MG63 (cell line): ENCODE measurements at places on chromosomes 3 and 15.

- no peak for DNase-seq
These were observed 66.6 kb upstream of the ARL8B start for GRCh38 chr3:5055357-5056110.

DNA sequence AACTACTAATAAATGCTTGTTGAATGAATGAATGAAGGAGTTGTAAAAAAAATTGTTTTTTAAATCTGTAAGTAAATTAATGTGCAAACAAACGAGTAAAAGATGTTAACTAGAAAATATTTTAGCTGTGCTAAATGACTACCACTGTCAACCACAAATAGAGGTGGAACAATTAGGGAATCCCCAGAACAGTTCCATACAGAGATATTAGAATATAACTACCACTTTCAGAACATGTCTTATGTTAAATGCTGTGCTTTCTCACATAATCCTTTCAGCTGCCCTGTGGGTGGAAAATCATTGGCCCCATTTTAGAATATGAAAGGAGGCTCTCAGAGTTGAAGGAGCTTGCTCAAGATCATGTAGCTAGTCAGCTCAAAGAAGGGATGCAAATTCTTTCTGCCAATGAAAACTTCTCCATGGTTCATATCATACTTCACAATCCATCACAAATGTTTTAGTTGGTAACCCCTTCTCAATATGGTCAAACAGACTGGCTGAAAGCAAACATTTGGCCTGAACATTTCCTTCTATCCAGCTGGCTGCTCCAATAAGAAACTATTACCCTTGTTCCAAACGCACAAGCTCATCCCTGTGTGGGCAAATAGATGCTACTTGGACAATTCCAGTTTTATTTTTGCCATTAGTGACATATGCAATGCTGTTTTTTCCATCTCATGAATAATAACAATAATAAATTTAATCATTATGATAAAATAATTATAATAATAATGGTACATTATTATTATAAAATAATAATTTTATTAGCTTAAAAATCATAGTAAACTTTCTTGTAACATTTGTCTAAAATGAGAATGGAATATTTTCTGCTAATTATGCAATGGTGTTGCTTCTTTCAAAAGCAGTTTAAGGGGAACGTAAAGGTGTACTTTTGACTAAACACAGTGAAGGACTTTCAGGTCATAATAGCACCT, 290.4 kb upstream of the STT3B start:
- no peak for DNase-seq

- peak; percentile 56 for DNase-seq
These were observed 125.0 kb downstream of the CHSY1 start for GRCh38 chr15:101126618-101127505.

- DNase-seq: no peak
These were observed 161.1 kb upstream of the UBE2E1 start for GRCh38 chr3:23644676-23645075.

DNA sequence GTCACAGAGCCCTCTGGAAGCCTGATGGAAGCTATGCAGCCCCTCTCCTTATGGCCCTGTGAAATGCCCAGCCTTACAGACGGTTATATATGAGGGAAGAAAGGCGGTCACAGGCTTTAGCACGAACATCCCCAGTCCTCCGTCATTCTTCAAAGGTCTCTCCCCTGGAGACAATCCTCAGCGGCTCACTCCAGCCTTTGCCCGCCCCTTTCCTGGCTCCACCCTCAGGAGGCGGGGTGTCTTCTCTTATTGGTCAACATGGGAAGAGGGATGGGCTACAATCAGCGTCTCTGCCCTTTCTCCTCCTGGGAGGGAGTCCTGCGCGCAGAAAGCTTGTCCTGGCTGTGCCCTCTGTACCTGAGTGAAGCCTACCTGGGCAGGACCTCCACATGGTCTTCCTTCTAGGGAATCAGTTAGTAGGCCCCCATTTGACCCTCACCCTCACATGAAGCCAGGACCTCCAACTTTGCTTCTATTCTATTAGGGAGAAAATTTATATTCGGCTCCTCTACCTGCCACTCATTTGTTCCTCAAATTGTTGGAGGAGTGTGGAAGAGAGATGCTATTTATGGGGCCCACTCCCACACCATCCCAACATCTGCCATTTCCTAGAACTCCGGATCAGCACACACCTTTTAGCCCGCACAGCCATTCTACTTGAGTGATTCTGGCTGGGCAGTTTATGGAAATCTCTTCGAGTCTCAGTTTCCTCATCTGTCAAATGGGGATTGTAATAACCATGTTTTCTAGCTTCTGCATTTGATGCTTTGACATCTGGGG, 112.9 kb upstream of the SLC6A11 start:
- no peak for DNase-seq

DNA sequence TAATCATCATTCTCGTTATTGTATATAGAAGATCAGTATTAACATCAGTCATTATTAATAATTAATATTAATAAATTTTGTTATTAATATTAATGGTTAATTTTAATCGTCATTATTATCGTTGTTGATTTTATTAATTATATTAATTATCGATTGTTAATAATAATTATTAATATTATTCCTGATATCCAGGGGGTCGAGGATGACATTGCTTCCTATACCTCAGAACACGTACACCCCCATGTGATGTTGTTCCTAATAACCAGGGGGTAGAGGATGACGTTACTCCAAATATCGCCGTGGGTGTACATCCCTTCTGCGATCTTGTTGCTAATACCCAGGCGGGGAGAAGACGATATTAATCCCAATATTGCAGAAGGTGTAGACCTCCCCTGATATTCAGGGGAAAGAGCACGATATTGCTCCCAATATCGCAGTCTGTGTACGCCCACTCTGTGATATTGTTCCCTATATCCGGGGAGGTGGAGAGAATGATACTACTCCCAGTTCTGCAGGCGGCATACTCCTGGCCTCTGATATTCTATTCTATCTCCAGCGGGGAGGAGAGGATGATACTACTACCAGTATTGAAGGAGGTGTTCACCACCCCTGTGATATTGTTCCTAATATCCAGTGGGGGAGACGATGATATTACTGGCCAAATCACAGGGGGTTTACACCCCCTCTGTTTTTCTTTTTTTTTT, 22.3 kb upstream of the BMF start:
- no peak for DNase-seq

DNA sequence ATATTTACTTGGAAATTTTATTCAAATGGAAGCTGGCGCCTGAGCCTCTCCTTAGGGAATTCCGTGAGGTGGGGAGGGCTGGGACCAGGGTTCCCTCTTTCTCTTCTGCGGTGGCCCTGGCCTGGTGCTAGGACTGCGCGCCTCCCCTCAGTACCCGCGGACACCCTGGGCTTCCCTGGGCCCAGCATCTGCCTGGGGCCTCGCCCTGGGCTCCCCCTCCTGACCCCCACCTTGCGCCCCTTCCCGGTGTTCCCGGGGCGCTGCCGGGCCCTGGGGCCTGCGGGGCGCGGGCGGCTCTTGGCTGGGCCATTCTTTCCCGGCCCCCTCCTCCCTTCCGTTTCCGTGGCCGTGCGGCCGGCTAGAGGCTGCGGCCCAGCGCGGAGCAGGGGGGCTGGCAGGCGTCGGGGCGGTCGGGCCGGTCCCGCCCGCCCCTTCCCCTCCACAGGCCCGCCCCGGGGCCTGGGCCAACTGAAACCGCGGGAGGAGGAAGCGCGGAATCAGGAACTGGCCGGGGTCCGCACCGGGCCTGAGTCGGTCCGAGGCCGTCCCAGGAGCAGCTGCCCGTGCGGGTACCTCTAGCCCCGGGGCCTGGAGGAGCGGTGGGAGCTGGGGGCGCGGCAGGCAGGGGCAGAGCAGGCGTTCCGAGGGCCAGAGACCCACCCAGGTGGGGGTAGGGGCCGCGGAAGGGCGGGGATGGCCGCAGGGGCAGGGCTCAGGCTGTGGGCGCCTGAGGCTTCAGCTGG, at the start of gene FES:
TSS of gene FES (plus strand) at position 529 of the 743 bp plus-strand sequence. CDS start 542 bp downstream, outside the sequence.
- peak; percentile 69 for DNase-seq

- DNase-seq: no peak
These were observed 904.8 kb downstream of the NAALADL2 start for GRCh38 chr3:175763948-175764347.

- no peak for DNase-seq
These were observed 83.4 kb upstream of the POU1F1 start for GRCh38 chr3:87359826-87360225.

DNA sequence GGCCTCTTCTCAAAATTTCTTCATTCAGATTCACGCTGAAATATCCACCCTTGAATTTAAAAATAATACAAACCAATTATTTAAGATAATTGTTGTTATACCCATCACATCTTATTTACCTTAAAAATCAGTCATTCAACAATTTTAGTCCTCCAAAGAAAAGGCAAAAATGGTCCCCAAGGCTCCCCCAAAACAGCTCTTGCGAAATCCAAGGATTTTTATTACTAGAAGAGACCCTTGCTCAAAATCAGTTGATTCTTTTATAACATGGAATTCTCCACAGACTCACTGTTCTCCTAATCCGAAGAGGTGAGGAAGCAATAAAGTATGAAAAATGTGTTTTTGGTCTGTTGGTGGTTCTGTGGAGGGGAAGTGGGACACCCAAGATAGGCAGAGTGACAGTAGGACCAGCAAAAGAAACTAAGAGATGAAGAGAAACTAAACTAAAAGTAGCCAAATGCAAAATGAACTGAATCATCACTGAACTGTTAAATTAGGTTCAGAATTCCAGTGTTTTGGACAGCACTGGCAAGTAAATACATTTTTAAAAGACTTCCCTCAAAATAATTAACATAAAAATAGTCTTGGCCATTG, 19.1 kb upstream of the PLCH1 start:
- no peak for DNase-seq

GRCh38 chr15:47213883-47214282, 503.4 kb upstream of the SEMA6D start:
- DNase-seq: no peak

GRCh38 chr15:81473177-81473576, 99.2 kb upstream of the TMC3 start:
- no peak for DNase-seq

DNA sequence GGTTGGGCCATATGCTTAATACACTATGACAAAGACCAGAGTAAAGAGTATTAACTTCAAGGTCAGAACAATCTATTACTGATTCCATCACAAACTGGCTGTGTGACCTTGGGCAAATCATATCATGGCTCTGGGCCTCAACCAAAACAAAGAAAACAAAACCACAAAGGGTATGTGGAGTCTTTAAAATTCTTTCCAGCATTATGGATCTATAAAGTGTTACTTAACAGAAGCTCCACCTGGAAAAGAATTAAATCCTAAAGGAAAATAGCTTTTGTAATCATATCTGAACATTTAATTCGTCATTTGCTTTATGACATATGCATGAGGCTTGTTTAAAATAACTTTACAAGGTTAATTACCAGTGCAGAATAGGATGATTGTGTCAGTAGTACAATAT, 265.5 kb downstream of the SATB1 start:
- DNase-seq: no peak

DNA sequence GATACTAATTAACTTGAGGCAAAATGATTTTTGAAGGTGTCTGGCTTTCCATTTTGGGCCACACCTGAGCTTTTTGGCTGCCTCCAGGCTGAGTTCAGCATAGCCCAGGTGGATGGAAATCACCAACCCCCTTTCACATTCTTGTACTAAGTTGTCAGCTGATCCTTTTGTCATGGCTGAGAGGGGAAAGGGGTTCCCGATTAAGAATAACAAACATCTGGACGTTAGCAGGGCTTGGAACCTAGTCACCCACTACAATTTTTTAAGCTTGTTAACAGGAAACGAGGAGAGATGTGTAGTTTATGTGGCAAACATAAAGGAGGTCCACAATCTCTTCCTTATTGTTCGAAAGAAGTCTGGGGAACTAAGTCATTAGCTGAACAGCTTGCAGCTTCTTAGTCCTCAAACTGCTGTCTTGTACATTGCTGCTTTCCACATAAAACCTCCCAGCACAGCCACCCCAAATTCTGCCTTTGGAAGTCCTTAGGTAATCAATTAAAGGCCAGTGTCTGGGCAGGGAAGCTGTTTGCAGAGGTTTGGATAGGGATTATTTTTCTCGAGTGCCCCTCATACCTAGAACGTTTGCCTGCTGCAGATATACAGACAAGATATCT, 5.0 kb downstream of the NR2F2 start:
- DNase-seq: no peak

DNA sequence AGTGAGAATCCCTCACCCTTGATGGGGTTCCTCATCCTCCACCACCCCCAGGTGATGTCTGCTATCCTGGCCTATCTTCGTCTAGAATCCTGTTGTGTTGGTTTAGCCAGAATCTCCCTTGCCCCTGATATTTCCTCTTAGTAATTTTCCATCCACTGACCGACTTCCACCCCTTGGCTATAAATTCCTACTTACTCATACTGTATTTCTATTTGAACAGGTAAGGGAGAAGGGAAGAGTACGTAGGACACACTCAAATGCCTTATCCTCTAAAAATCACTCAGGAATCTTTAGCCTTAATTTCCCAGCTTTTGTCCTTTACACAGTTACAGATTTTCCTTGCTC, 678 bp upstream of the TFG start:
- no peak for DNase-seq

- DNase-seq: no peak
These were observed 477.9 kb upstream of the NECTIN3 start for GRCh38 chr3:110593749-110594148.

DNA sequence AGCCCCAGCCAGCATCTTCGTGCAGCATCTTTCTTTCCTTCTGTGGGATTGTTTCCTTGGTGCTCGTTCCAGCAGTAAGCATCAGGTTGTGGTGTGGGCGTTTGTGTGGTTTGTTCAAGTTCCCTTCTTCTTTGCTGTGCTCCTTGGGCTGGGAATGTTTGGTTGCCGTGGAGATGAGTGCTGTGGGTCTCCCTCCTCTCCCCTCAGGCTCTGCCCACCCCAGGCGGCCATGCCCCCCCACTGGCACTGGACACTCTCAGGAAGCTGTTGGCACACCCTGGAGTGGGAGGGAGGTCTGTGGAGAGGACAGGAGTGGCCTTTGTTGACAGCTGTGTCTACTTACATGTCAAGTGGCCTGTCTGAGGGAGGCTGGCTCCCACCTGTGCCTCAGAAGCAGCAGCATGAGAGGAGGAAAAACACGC, 46.5 kb upstream of the SACM1L start:
- no peak for DNase-seq

DNA sequence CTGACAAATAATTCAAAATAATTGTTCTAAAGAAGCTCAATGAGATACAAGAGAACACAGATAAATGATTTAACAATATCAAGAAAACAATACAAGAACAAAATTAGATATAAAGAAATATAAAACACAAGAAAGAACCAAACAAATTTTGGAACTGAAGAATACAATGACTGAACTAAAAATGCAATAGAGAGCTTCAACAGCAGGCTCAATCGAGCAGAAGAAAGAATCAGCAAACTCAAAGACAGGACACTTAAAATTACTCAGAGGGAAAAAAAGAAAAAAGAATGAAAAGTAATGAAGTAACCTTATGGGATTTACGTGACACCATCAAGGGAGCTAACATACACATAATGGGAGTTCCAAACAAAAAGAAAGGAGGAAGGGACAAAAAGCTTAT, 32.1 kb downstream of the CCDC54 start:
- no peak for DNase-seq

GRCh38 chr3:122427857-122428471, 12.1 kb upstream of the WDR5B start:
- no peak for DNase-seq

- no peak for DNase-seq
These were observed 35.3 kb upstream of the B3GNT5 start for GRCh38 chr3:183217548-183218332.
